ENCODE measurements at places on chromosomes 5 and 9.

- DNase-seq = no peak
These were observed 16.6 kb downstream of the SH3PXD2B start for GRCh38 chr5:172437445-172438318.

DNA sequence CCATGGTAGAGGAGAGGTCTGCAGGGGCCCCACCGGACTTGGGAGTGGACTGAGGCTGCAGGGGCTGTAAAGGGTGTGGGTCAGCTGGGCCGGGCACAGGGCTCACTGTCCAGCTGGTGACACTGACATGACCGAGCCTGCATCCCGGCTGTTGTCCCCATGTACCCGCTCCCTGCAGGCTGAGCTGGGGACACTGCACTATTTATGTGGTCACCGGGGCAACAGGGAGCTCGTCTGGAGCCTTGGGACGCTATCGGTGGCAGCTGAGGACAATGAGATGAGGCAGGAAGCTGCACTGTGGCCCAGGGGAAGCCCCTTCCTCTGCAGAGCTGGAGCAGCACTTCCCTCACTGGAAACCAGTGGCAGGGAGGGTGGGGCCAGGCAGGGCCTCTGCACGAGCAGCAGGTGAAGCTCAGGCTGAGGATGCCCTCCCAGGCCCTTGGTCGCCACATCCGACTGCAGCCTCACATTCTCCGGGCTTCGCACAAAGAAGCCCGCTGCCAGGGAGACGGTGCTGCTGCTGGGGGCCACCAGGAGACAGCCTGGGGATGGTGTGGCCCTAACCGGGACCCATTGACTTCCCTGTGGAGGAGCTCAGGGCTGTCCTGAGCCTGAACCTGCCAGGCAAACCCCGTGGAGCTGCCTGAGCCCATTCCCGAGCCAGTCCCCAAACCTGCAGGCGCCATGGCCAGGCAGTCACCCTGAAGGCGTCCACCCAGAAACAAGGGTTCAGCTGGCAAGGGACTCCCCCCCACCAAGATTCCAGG, 26.4 kb downstream of the ZDHHC11B start:
- no peak for DNase-seq

- no peak for DNase-seq
These were observed 22.0 kb downstream of the HINT1 start for GRCh38 chr5:131142970-131143617.

DNA sequence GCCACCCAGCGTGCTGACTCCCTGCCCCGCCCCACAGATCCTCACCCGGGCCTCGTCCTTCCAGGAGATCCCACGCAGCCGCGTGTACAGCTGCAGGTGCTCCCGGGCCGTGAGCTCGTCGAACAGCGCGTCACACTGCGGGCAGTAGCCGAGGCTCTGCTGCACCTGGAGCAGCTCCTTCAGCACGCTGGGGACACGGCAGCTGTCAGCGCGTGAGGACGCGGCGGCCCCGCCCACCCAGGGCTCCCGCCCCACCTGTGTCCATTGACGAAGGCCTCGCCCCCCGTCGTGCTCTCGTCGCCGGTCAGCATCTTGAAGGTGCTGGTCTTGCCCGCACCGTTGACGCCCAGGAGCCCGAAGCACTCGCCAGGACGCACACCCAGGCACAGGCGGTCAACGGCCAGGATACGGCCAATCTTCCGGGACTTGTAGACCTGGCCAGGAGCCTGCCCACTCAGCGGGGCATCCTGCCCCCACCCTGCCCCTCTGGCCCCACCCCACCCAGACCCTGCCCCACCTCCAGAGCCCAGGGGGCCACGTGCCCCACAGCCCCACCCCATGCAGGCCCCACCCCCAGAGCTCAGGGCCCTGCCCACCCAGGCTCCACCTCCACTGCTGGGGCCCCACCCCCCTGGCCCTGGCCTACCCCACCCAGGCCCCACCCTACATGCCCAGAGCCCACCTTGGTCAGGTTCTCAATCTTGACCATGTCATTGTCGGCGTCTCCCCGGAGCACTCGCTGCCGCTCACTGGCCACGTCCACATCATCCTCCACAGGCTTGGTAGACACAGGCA, 13.8 kb upstream of the CLIC3 start:
- no peak for DNase-seq

GRCh38 chr9:87294126-87294525, 203.5 kb upstream of the DAPK1 start:
- DNase-seq = no peak

- no peak for DNase-seq
These were observed 8.0 kb downstream of the PTCD2 start for GRCh38 chr5:72328172-72328571.

DNA sequence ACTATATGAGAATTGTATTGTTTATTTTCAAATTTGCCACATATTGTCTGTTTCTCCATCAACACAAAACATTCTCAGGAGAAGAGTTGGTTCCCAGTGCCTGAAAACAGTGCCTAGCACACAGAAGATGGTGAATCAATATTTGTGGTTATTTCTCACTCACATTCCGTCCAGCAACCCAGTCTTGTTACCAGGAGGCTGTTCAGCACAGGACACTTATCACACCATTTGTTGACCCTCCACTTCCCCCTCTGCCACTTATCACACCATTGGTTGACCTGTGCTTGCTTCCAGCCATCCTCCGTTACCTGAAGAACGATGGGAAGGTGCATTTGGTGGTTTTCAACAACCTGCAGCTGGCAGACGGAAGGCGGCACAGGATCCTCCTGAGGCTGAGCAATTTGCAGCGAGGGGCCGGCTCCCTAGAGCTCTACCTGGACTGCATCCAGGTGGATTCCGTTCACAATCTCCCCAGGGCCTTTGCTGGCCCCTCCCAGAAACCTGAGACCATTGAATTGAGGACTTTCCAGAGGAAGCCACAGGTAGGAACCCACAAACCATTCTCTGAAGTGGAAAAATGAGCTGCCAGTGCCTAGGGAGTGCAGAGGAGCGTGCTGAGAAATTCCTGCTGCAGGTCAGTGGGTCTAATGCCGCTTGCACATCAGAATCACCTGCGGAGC, 20.5 kb downstream of the THBS4 start:
- no peak for DNase-seq

Measured in activated CD4-positive, CD25-positive, alpha-beta regulatory T cell treated with anti-CD3 and anti-CD28 coated beads, Interleukin-2, amount 50 U/mL, for 72 hours (primary cell).